ENCODE measurements at places on chromosomes 4 and X.

DNA sequence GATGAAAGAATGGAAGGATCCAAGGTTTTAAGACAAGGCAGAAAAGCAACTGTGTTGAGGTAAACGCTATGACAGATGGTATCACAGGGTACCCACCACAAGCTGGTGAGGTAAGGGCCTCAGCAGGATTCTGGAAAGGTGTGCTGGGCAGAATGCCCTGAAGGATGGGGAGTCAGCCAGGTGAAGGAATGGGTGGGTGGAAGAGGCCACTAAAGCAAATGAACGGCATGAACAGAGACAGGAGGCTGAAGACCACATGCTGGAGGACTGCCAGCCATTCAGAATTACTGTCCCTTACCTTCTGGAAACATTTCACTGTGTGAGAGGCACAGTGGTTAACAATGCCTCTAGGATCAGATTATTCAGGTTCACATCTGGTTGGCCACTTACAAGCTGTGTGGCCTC is 23.6 kb downstream of the GPRIN3 start:
- H3K4me3 ChIP-seq: peak overlapping the region; percentile 43
- no peaks in the 10 kb centered on the region for H3K27me3 ChIP-seq
- H3K4me1 ChIP-seq: peaks cover 37% of the 10 kb centered on the region
- H3K27ac ChIP-seq: peak overlapping the region; percentile 38
- DNase-seq: no peak

DNA sequence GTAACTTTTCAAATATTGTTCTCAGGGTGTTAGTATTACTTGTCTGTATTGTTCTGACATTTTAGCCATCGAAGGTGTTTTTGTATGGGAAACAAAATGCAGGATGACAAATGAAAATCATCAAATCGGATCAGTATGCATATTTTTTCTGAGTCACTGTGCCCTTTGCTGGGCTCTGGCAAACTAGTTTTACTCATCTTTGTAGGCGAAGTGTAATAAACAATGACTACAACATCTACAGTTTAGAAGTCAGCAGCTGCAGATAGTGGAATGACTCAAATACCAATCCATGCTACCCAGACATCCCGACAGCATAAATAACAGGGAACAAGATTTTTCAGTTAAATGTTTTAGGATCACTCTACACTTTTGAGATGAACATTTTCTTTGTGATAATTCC is 557.3 kb upstream of the TENM3 start:
- no peak overlapping the region for H3K27ac ChIP-seq
- H3K27me3 ChIP-seq: no peaks in the 10 kb centered on the region
- no peaks in the 10 kb centered on the region for H3K36me3 ChIP-seq
- no peak overlapping the region for H3K4me3 ChIP-seq
- DNase-seq: no peak

- peaks cover 5% of the 10 kb centered on the region for H3K36me3 ChIP-seq
- no peak for DNase-seq
- H3K27me3 ChIP-seq: no peaks in the 10 kb centered on the region
- H3K4me1 ChIP-seq: peaks cover 10% of the 10 kb centered on the region
- H3K4me3 ChIP-seq: no peak overlapping the region
These were observed 10.5 kb downstream of the ANTXR2 start for GRCh38 chr4:80062527-80062926.

DNA sequence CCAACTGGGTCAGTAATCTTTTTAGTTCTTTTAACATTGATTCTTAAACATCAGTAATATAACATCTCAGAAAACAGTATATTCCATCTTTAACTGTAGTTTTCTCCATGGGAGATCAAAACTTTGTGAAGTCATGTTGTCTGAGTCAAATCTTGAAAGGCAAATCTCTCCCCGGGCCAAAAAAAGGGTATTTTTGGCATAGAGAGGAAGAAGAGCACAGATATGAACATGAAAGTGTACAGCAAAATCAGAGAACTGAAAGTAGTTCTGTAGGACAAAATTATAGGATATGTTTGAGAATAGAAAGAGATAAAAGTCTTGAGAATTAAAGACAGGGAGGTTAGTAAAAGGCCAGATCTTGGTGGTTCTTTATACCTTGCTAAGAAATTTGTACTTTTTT is 176.4 kb upstream of the GYPA start:
- no peak overlapping the region for H3K27ac ChIP-seq
- H3K4me3 ChIP-seq: no peak overlapping the region
- DNase-seq: no peak
- no peaks in the 10 kb centered on the region for H3K27me3 ChIP-seq
- no peaks in the 10 kb centered on the region for H3K36me3 ChIP-seq

- no peaks in the 10 kb centered on the region for H3K27me3 ChIP-seq
- no peak overlapping the region for H3K4me3 ChIP-seq
- no peaks in the 10 kb centered on the region for H3K4me1 ChIP-seq
- no peak for DNase-seq
- H3K27ac ChIP-seq: no peak overlapping the region
- no peaks in the 10 kb centered on the region for H3K36me3 ChIP-seq
These were observed 16.2 kb downstream of the NKX6-1 start for GRCh38 chr4:84482564-84483563.

- no peak overlapping the region for H3K4me3 ChIP-seq
- no peak for DNase-seq
These were observed 65.7 kb downstream of the IRF2 start for GRCh38 chr4:184408684-184409081.

- no peak for DNase-seq
- no peak overlapping the region for H3K27ac ChIP-seq
- H3K4me3 ChIP-seq: no peak overlapping the region
- no peaks in the 10 kb centered on the region for H3K36me3 ChIP-seq
These were observed 364.8 kb upstream of the EMCN start for GRCh38 chr4:100882661-100883060.

DNA sequence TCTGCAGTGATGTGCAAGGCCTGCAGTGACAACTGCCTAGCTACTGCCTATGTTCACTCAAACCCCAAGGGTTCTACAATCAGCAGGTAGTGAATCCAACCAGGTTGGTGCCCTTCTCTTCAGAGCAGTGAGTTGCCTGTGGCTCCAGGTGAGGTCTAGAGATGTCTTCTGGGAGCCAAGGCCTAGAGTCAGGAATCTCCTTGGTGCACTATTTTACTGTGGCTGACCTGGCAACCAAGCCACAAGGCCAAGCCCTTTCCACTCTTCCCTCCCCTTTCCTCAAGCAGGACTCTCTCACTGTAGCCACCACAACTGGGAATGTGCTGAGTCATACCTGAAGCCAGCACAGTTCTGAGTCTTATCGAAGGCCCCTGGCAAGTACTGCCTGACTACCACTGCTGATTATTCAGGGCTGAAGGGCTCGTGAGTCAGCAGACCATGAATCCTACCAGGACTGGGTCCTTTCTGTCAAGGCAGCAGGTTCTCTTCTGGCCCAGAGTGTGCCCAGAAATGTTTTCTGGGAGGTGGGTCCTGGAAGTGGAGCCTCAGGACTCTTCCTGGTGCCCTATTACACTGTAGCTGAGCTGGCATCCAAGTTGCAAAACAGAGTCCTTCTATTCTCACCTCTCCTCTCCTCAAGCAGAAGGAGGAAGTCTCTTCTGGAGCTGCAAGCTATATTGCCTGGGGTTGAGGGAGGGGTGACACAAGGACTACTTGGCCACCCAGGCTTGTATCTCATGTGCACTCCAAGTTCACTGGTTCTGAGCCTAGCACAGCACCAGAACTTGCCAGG is 111.6 kb downstream of the BTC start:
- H3K27ac ChIP-seq: no peak overlapping the region
- H3K27me3 ChIP-seq: no peaks in the 10 kb centered on the region
- H3K4me1 ChIP-seq: no peaks in the 10 kb centered on the region
- H3K4me3 ChIP-seq: no peak overlapping the region

GRCh38 chr4:37066159-37066558 is 178.4 kb upstream of the NWD2 start:
- no peaks in the 10 kb centered on the region for H3K4me1 ChIP-seq
- DNase-seq: no peak
- no peak overlapping the region for H3K4me3 ChIP-seq
- no peaks in the 10 kb centered on the region for H3K36me3 ChIP-seq

Data from naive thymus-derived CD4-positive, alpha-beta T cell (primary cell).